Purkinje cell (primary cell): ENCODE measurements at places on chromosomes 3 and 15. TPM values are rescaled to one million over a fixed set of nuclear protein-coding genes. Genes with fewer than 3 reads are reported as not detected.

Gene MKRN3
- 6.7 and 14.7 TPM in 2 replicates for polyA plus RNA-seq

Gene MUC20
- 2.7 and 3.4 TPM in 2 replicates for polyA plus RNA-seq

Gene GOLGA8R
- polyA plus RNA-seq = not detected in 2 replicates

Gene NMNAT3
- polyA plus RNA-seq = 2.0 and 6.2 TPM in 2 replicates

Gene CHRNA5
- polyA plus RNA-seq = 0.16 and 7.7 TPM in 2 replicates

Gene PHLDB2
- polyA plus RNA-seq = 0.55 and 0.77 TPM in 2 replicates

Gene SLC2A2
- polyA plus RNA-seq = 0.09 TPM in 1 of 2 replicates, not detected in the other

Gene PLOD2
- 3.5 and 7.4 TPM in 2 replicates for polyA plus RNA-seq

Gene APEH
- polyA plus RNA-seq = 78.1 and 87.5 TPM in 2 replicates

Gene IQCH
- 1.8 and 5.2 TPM in 2 replicates for polyA plus RNA-seq

Gene CNTN6
- polyA plus RNA-seq = 39.2 and 47.8 TPM in 2 replicates

Gene SEMA3F
- polyA plus RNA-seq = 0.10 TPM in 1 of 2 replicates, not detected in the other

Gene FOXL2NB
- polyA plus RNA-seq = not detected in 2 replicates

Gene ANKRD34C
- 4.0 and 5.0 TPM in 2 replicates for polyA plus RNA-seq

Gene THRB
- 5.6 and 14.8 TPM in 2 replicates for polyA plus RNA-seq

Gene COLQ
- not detected in 2 replicates for polyA plus RNA-seq

Gene KLHL6
- polyA plus RNA-seq = not detected in 2 replicates

Gene SIAH2
- polyA plus RNA-seq = 26.8 and 29.7 TPM in 2 replicates

Gene CATSPER2
- polyA plus RNA-seq = 8.9 and 13.0 TPM in 2 replicates

Gene SLC9C1
- not detected in 2 replicates for polyA plus RNA-seq

Gene BMF
- not detected in 2 replicates for polyA plus RNA-seq

Gene IMPG2
- 0.05 and 0.27 TPM in 2 replicates for polyA plus RNA-seq

Gene CYP11A1
- polyA plus RNA-seq = 0.85 and 1.3 TPM in 2 replicates

Gene FEZF2
- polyA plus RNA-seq = 3.8 TPM in 1 of 2 replicates, not detected in the other

Gene CLEC3B
- polyA plus RNA-seq = not detected in 2 replicates

Gene RLBP1
- polyA plus RNA-seq = not detected in 2 replicates
